ENCODE measurements at places on chromosomes 13 and 19. TPM values are rescaled to one million over a fixed set of nuclear protein-coding genes. Genes with fewer than 3 reads are reported as not detected.

GRCh38 chr19:35740108-35740422 is 2.2 kb downstream of the IGFLR1 start:
- DNase-seq = no peak

- no peak for DNase-seq
These were observed 27.2 kb downstream of the COL4A2 start for GRCh38 chr13:110334256-110334655.

DNA sequence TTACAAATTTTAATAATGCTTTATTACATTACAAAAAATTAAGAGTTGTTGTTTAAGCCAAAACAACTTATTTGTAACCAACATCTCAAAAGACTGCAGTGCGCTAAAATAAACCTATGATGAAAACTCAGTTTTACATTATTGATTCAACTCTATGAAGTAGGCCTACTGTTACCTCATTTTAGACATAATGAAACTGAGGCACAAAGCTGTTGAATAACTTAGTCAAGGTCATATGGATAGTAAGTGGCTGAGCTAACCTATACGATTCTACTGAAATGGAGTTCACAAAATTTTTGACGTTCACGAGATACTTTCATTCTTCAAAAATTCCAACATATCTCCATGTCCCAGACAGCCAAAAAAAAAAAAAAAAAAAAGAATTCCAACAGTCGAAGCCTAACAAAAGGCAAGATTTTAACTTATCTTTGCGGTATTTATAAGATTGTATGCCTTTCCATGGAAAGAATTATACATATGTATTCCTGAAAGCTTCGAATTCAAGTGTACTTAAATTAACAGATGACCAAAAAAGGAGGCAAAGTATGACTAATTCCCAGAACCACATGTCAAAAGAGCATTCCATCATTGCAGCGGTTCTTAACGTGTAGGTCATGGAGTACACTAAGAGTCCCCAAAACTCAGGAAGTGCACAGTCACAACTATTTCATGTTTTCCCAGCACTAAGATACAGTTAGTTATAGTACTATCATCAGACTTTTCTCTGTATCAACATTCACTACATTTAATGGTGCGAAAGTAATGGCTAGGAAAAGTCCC is 69.4 kb downstream of the PSPC1 start:
- DNase-seq = no peak

- no peak for DNase-seq
These were observed 176.4 kb downstream of the FLT1 start for GRCh38 chr13:28318496-28318895.

DNA sequence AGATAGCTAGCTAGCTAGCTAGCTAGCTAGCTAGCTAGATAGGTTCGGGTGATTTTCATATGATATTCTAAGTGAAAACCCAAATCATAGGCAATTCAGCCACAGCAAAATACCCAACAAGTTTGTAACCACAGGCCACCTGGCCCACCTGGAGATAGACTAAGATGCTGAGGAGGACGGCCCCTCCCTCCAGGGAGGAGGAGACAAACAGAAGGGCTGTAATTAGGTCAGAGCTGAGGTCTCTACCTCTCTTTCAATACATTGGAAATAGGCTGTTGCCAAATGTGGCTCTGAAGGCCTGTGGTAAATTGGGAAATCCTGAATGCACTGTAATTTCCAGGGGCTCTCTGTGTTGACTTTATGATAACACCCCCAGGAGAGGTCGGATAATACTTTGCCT is 382.2 kb downstream of the FGF9 start:
- no peak for DNase-seq

DNA sequence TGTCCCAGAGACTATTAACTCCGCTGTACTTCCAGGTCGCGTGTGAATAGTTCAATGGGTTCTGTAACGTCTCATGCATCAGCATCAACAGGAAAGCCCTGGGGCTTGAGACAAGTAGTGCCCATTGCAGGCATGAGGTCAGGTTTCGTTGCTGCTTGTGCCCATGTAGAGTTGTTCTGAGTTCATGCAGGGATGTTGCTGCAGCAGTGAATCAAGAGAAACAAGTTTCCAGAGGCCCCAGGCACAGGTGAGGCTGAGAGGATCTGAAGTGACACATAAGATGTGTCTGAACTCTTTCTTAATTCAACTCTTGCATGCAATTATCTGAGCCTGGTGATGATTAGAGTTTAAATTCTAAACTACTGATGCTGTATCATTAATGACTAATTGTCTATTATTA is 8.6 kb upstream of the ZNF283 start:
- DNase-seq = no peak

GRCh38 chr13:45878966-45879365 is 27.4 kb upstream of the SIAH3 start:
- DNase-seq = no peak

- DNase-seq = no peak
These were observed 55.2 kb downstream of the XPO4 start for GRCh38 chr13:20847296-20847695.

- DNase-seq = no peak
These were observed 24.9 kb upstream of the MEDAG start for GRCh38 chr13:30881191-30881651.

DNA sequence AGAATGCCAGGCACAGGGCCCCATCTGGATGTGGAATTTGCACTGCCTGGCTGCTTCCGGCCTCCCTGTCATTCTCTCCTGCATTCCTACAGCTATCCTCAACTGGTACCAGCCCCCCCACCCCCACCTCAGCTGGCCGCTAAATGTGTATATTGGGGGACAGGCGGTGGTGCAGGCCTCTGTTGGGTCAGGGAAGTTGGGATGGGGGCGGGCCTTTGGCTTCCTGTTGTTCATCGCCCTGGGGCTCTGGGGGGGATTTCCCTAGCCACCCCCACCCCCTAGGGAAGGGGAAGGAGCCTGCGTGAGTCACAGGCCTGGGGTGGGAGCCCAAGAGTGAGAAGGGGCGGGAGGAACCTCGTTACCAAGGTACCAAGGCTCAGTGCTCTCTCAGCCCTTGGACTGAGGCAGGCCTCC is 10.6 kb downstream of the POU2F2 start:
- peak; percentile 63 for DNase-seq

GRCh38 chr13:109844396-109844795 is 58.0 kb upstream of the IRS2 start:
- no peak for DNase-seq

DNA sequence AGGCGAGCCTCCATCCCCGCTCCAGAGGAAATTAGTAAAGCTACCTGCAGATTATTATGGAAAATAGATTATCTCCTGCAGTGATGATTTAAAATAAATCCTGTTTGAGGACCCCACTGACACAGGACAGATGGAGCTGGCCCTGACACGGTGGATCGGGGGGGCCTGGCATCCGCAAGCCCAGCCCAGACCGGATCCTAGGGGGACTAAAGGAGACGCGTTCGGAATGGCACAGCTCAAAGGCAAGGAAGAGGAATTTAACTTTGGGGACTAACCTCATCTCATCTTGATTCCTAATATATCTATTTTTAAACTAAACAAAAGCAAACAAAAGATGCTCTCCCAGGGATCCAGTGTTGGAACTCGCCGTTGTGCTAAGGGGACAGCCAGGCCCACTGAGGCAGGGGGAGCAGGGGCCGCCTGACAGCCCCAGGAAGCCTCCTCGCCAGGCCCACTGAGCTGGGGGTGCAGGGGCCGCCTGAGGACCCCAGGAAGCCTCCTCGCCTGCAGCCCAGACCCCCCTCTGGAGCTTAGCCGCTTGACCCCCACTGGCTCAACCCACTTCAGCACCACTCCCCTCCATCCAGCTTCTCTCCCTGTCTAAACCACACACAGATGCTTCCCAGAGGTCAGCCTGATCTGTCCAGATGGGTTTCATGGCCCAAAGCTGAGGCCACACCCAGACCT is 78.6 kb downstream of the SPACA7 start:
- no peak for DNase-seq

- DNase-seq = no peak
These were observed 10.4 kb downstream of the SETDB2 start for GRCh38 chr13:49454388-49455006.

GRCh38 chr13:29817604-29818378 is 32.6 kb downstream of the UBL3 start:
- DNase-seq = no peak

GRCh38 chr13:113599391-113599790 is 14.8 kb downstream of the TFDP1 start:
- peak; percentile 14 for DNase-seq

- DNase-seq = no peak
These were observed 103.7 kb downstream of the ABCC4 start for GRCh38 chr13:95197548-95197947.

CABP5 gene
- total RNA-seq = not detected

FAM216B gene
- not detected for total RNA-seq

EID2B gene
- 6.3 TPM for total RNA-seq

ZNF793 gene
- total RNA-seq = 11.1 TPM

PSG7 gene
- total RNA-seq = not detected

FCGBP gene
- total RNA-seq = 14.0 TPM

NAPSA gene
- 5.4 TPM for total RNA-seq

LYPD3 gene
- total RNA-seq = 1.8 TPM

ZNF682 gene
- 13.1 TPM for total RNA-seq

PCP2 gene
- total RNA-seq = 2.6 TPM
